ENCODE measurements at places on chromosomes 3 and 15.

GRCh38 chr15:100186366-100186765, 155.4 kb downstream of the ADAMTS17 start:
- DNase-seq, result no peak

- peak; percentile 30 for DNase-seq
Measured at GRCh38 chr3:65971293-65972252, 67.1 kb downstream of the MAGI1 start.

GRCh38 chr15:34583399-34584329, at the start of gene GOLGA8B:
TSS of gene GOLGA8B (minus strand) at chr15:34583651. CDS start at chr15:34535912, 47,739 bp downstream.
- peak; percentile 83 for DNase-seq

DNA sequence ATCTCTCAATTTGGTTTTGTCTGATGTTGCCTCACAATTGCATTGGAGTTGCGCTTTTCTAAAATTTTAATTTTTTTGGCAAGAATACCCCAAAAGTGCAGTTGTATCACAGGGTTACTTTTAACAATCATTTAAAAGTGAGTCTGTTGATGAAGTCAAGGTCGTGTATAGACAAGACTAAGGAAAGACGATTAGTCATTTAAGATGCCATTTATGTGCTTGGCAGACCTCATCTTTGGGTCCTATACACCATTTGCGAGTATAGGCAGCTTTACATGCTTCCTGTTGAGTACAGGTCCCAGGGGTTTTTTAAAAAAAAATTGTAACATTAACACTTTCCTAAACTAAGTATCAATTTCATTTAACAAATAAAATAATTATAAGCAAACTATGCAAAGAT, 12.5 kb downstream of the ARNT2 start:
- DNase-seq, result no peak

- peak; percentile 80 for DNase-seq
Measured at GRCh38 chr15:64731012-64731804, 44.2 kb downstream of the RBPMS2 start.

DNA sequence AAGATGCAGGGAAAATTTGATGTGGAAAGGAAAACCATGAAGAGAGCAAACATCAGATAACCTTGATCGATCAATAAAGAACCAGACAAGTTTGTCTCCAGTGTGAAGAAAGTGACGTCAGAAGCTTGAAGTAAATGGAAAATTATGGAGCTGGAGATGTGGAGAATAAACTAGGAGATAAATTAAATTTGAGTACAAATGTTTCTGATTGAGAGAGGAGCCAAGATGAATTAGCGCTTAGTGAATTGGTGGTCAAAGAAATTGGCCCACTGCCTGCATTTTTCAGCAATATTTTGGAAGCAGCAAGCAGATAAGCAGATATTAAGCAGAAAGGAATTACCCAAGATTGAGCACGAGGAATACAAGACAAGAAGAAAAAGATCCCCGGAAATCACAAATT, 567.3 kb upstream of the ZNF385D start:
- no peak for DNase-seq

DNA sequence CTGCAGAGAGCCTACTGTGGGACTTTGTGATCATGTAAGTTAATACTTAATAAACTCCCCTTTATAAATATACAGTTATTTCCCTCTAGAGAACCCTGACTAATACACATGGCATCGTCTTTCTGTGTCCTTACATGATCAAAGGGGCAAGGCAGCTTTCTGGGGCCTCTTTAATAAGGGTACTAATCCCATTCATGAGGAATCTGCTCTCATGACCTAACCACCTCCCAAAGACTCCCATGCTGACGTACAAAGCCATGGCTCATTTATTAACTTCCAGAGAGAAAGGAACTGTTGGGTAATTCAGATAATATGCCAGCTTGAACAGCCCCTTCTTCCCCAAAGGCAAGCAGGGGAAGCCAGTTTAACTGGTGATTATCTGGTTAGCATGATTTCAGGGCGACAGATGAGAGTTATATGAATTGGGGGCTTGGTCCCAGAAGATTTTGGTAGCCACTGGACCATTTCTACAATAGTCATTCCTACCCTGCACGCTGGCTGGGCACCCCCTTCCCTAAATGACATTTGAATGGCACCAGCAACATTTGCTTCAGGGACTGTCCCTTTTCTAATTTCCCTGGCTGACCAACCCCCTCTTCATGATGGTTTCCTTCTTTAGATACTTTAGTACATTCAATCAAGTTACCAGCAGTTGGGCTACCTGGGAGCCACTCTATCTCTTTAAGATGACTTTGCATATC, 83.6 kb upstream of the C3orf80 start:
- DNase-seq, result peak; percentile 74
